ENCODE measurements at places on chromosomes 3 and 15.
A peak's percentile ranks its signal among the peaks of the same experiment; 100 is the strongest.

- no peak for DNase-seq
Observed at GRCh38 chr3:18567293-18567692, 142.2 kb upstream of the SATB1 start.

DNA sequence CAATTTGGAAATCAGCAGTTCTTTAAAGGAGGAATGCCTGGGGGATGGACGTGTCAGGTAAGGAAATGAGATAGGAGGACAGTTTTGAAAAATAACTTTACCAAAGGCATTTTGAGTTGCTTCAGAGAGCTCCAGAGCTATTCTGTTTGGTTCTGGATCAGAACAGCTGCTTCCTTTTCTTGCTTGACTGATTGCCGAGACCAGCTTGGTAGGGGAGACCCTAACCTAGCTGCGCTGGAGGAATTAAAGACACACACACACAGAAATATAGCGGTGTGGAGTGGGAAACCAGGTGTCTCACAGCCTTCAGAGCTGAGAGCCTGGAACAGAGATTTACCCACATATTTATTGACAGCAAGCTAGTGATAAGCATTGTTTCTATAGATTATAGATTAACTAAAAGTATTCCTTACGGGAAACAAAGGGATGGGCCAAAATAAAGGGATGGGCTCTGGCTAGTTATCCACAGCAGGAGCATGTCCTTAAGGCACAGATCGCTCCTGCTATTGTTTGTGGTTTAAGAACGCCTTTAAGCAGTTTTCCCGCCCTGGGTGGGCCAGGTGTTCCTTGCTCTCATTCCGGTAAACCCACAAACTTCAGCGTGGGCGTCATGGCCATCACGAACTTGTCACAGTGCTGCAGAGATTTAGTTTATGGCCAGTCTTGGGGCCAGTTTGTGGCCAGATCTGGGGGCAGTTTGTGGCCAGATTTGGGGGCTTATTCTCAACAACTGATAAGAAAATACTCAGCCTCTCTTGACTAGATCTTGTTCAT, 556.0 kb downstream of the ROBO1 start:
- DNase-seq, result no peak

DNA sequence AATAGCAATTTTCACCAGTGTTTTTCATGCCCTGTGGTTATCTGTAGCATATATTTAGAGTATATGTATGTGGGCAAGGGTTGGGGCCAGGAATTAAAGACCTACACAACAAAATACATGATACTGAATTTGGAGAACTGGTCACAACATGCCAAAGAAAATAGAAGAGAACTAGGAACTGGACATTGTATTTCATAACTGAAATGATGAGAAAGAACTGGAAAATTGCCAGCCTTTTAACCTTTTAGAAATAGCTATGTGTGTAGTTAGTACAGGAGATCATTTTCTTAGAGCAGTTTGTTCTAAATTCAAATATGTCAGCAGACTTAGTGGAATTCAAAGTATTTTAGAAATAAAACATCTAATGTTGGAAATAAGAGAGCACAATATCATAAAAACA, 227.1 kb upstream of the CGNL1 start:
- DNase-seq, result no peak

DNA sequence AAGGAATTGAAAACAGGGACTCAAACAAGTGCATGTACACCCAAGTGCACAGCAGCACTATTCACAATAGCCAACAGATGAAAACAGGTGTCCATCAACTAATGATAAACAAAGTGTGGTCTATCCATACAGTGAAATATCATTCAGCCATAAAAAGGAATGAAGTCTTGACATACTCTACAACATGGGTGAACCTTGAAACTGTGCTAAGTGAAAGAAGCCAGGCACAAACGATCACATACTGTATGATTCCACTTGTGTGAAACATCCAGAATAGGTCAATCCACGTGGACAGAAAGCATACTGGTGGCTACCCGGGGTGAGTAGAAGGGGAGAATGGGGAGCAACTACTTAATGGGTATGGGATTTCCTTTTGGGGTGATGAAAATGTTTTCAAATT, 29.6 kb upstream of the PLXND1 start:
- no peak for DNase-seq

GRCh38 chr3:154970797-154971196, 109.3 kb upstream of the MME start:
- DNase-seq, result peak; percentile 85

DNA sequence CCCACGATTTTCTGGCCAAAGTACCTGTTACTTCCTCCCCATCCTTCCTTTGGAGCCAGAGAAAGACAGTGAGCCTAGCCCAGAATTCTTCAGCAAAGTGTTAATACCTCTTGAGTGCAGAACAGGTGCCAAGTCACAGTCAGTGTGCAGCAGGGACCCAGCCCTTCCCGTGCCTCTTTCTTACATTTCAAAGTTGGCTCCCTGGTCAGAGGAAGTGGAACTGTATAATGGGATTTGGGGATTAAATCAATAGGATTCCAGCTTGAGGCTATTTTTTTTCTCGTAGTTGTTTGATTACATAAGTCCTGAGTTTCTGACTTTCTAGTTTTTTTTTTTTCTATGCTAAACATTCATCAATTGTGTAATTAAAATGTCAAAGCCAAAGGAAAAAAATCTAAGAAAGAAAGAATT, 52.6 kb upstream of the ABHD10 start:
- no peak for DNase-seq

GRCh38 chr3:129289201-129289921, 10.7 kb downstream of the HMCES start:
- no peak for DNase-seq

GRCh38 chr15:88178631-88179030, 77.9 kb downstream of the NTRK3 start:
- DNase-seq, result no peak

- peak; percentile 10 for DNase-seq
Observed at GRCh38 chr15:73387507-73388255, 18.9 kb upstream of the HCN4 start.

DNA sequence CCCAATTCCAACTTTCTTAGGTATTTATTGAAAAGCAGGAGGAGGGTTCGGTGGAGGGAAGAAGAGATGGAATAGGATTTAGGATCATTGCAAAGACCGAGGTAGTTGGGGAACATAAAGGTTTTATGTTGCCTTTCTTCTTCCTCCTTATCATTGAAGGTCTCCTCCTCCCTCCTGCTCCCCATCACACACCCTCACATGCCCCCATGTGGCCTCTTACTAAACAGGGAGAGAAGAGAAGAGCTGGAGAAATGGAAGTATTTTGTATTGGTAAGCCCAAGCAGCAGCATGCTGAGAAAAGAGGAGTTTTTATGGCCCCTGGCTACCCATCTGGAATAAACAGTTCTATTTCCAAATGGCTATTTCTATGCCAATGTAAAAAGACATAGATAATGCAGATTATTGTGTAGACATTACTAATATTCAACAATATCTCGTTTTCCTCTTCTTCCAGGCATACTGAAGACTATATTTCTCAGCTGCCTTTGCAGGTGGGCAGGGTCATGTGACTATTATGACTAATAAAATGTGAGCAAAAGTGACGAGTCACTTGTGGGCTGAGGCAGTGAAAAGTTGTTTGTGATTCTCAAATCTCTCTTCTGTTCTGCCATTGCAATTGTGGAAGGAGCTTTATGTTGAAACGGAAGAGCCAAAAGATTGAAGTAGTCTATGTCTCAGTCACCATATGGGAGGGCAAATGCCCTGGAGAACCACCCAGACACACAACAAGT, 5.2 kb upstream of the GPR176 start:
- DNase-seq, result no peak

DNA sequence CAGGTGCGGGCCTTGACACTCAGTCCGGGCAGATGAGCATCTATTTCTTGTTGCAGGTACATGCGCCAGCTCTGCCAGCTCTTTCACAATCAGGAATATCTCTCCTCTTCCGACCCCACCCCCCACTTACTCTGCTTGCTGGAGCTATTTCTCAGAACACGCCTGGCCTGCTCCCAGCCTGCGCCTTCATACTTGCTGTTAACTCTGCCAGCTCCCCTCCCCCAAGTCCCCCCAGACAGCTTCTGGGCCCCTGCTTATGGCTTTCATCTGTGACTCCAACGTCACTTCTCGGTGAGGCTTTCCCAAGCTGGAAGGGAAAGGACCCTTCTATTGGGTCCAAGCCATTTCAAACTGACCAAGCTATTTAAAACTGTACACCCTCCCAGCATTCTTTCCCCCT, 15.2 kb downstream of the MAGEF1 start:
- no peak for DNase-seq

- DNase-seq, result no peak
Observed at GRCh38 chr15:70556151-70556741, 207.1 kb downstream of the UACA start.

DNA sequence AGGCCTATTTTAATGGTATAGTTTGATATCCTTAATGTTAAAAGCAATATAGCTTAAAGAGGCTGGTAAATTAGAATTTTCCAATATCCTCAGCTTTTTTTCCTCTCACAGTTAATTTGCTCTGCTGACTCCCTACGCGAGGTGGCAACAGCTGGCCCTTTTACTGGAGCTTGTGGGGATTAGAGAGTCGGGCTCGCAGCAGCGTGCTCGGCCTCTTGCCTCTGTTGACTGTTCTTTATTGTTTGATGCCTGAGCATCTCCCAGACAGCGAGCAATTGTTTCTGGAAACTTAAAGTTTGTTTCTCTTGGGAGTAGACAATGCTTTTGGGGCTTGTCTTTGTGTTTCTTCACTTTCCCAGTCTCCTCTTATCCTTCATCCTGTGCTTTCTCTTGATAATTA, 80.8 kb downstream of the OPA1 start:
- DNase-seq, result no peak

GRCh38 chr3:3212781-3213440, 33.4 kb upstream of the CRBN start:
- DNase-seq, result no peak

DNA sequence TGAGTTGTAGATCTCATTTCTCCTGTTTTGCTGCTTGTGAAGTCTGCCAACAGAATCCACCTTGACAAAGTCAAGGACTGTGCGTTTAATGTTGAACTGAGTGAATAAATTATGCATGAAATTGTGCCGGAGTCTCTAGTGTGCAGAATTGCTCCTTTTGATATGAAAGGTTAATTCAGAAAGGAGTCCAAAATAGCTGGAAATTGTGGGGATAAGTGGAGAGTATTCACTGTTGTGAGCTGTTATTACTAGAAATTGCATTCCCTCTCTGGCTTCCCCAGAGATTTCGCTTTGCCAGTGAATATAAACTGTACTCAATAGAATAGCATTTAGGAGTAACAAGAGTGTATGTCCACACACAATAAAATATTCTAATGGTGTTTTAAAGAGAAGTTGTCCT, 43.1 kb downstream of the SAMMSON start:
- no peak for DNase-seq

DNA sequence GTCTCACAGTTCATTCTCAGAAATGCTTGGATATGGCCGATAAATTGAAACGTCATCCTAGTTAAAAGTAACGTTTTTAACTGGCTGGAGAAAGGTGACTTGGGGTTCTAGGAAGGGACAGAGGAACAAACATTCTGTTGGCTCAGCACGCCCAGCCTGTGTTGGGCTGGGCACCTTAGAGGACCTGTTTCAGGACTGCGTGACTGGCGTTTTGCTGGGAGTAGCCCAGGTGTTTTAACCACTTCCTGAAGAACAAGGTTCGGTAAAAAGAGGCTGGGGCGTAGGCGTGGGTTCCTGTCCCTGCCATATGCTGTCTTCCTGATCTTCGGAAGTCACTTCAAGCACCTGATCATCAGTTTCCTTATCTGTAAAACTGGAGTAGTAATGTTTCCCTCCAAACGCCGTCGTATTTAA, 1.1 kb upstream of the TLNRD1 start:
- no peak for DNase-seq

GRCh38 chr3:71784914-71785531, at the start of gene PROK2:
TSS of gene PROK2 (minus strand) at chr3:71785148. CDS start at chr3:71785052, 96 bp downstream.
- no peak for DNase-seq

DNA sequence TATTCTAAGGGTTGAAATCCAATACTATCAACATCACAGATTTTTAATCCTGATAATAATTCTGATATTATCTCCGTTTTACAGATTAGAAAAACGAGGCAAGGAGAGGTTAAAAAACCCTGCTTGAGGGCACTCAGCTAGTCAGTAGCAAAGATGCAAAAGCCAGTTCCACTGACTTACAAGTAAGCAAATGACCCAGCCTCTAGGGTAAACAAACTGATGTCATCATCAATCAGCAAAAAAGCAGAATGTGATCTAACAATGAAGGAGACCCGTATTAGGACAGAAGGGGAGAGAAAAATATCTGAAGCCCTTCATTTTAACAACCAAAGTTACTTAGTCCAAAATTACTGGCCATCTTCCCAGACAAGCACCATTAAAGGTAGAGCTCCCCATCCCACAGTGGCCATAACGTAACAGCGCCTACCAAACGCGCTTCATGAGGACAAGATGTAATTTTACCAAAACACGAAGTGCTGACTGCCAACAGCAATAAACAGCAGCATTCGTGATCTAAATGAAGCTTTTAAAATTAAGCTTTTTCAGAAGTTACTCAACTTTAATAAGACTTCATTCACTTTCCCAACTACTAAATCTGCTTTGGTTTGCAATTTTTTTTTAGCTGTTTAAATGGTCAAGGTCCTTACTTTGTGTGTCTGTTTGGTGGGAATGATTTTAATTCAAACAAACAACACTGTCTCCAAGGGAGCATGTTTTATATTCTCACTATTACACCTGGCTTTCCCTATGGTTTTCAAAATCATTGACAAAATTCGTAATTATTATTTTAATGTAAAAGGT, 176.6 kb downstream of the OSBPL10 start:
- DNase-seq, result no peak

DNA sequence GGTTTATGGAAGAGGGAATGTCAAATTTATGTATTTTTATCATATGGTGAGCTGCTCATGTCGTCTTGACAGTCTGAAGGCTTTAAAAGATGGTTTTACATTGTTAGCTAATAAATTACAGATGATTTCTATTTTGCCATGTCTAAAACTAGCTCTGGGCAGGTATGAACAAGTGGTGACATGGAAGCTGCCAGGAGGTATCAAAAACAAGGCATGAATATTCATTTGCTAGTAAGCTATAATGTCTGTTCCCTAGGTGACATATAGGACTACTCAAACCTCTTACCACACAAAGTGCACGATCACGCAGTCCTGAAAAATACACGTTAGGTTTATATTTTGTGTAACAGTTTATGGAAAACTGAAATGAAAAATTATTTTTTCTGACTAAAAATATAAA, 34.8 kb downstream of the ST3GAL6 start:
- no peak for DNase-seq

DNA sequence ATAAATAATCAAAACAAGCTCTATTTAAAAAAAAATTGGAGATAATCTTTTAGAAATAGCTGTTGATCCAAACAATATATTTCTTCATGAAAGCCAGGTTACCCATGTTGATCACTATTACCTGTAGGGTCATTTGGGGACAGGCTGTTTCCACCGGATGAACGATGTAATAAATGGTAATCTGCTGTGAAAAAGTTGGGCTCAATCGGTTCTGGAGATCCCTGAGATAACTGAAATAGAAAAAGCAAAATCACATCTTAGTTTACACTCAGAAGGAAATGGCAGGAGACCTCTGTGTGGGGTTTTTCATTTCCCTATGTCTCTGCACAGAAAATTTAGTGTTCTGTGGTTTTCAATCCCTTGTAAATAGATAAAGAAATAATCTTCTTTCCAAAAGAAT, 249.5 kb downstream of the NEK10 start:
- DNase-seq, result no peak
